ENCODE measurements at places on chromosomes 3 and 15.

DNA sequence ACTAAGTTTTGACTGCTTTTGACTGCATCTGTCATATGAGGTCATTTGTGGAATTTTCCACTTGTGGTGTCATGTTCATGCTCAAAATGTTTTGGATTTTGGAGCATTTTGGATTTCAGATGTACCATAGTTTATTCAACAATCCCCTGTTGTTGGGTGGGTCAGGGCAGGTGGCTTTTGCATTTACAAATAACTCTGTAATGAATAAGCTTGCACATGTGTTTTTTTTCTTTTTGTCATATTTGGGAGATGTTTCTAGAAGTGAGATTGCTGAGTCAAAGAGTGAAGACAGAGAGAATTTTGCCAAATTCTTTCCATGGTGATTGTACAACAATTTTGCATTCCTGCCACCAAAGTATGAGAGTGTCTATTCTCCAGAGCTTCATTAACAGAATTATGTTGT lies 62.4 kb upstream of the ADPGK start:
- DNase-seq = no peak

- DNase-seq = peak; percentile 66
Measured at GRCh38 chr15:74294010-74294409, 57.9 kb downstream of the CCDC33 start.

DNA sequence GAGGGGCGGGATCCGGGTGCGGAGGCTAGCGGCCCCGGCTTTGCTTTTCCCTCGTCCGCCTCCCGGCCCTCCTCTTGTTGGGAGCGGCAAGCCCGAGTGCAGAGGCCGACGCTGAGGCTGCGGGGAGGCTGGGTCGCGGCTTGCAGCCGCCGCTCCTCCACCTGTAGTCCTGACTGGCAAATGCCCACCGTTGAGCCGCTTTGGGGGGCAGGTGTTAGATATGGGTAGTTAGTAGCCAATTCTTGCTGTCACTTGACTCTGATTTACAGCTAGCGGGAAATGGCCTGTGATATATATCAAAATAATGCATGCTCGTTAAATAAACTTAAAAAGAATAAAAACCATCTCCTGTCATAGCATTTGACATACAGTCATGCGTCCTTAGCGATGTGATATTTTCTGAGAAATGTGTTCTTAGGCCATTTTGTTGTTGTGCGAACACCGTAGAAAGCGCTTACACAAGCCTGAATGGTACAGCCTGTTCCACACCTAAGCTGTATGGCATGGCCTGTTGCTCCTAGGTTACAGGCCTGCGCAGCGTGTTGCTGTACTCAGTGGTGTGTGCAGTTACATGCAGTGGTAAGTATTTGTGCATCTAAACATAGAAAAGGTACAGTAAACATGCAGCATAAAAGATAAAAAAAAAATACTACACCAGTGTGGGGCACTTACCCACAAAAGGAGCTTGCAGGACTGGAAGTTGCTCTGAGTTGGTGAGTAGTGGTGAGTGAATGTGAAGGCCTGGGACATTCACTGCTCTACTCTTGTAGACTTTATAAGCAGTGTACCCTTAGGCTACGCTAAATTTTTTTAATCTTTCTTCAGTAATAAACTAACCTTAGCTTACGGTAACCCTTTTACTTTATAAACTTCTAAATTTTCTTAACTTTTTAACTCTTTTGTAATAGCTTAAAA lies 873 bp downstream of the CAPN7 start:
- DNase-seq = no peak

GRCh38 chr15:77738441-77739302 lies 106.0 kb upstream of the LINGO1 start:
- peak; percentile 91 for DNase-seq

DNA sequence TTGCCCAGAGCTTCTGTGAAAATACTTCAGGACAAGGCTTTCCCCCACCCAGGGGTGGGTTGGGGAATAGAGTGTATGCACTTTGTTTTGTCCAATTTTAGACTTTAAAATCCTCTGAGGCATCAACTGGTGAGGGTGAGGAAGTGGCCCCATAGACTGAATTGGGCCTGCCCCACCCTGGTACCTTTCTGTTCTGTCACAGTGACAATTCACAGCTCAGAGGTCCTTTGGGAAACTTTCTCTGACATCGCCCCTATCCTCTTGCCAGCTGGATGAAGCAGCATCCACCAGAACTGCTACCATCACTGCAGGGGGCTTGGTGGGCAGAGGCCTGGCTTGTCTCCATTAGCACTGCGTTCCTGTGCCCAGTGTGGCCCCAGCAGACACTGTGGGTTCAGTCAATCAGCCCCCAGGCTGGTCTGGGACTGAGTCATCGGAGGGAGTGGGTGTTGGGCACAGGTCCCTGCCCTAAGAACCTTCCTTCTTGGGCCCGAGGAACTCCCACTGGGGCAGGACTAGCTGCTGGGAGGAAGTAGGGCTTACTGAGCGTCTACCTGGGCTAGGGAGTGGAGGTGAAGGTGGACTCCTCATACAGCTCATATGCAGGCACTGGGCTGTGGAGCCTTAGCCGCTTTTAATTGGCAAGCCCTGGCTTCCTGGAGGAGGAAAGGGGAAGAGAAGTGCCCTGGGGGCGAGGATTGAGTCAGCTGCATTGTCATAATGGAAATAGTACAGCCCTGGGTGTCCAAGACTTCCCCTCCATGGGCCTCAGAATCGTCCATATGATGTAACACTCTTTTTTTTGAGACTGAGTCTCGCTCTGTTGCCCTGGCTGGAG lies 1.5 kb upstream of the PPM1M start:
- DNase-seq = no peak
